T1000 (cell line): ENCODE measurements at places on chromosomes 7 and 10.

DNA sequence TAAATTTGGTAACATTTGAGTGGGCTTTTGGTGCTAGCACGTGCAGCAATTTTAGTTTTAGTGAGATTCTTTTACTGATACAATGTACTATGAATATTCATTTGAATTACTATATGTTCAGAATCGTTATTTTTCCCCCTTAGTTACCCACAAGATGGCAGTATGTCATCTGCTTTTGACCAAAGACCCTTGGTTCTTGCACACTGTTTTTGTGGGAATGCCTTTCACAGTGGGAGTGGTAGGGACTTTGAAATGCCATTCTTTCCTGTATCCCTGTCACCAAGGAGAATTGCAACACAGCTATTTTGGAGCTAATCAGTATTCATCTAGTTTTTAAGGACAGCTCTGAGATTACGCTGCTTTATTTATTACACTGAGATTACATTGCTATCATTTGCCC lies 40.6 kb downstream of the SEC23IP start:
- no peak for DNase-seq

GRCh38 chr7:116601426-116601825 lies 70.6 kb upstream of the MET start:
- no peak for DNase-seq

GRCh38 chr7:1290679-1291356 lies 58.1 kb downstream of the UNCX start:
- no peak for DNase-seq

DNA sequence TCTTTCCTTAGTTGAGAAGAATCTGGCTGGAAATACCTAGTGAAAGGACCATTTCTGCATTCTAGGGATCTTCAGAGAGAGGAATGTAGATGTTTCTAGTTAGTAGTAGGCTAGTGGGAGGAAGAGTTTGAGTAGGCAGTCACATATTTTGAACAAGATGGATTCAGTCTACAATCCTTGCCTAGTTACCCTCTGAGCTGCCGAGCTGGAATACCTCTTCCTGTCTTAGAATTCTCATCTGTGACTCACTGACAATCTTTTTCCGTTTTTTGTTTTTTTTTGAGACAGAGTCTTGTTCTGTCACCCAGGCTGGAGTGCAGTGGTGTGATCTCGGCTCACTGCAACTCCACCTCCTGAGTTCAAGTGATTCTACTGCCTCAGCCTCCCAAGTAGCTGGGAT lies 30.7 kb upstream of the PLPP4 start:
- no peak for DNase-seq

- DNase-seq, result no peak
These were observed 277.6 kb upstream of the IGFBP3 start for GRCh38 chr7:46198701-46199100.

GRCh38 chr7:47932016-47932415 lies 16.2 kb downstream of the PKD1L1 start:
- no peak for DNase-seq

DNA sequence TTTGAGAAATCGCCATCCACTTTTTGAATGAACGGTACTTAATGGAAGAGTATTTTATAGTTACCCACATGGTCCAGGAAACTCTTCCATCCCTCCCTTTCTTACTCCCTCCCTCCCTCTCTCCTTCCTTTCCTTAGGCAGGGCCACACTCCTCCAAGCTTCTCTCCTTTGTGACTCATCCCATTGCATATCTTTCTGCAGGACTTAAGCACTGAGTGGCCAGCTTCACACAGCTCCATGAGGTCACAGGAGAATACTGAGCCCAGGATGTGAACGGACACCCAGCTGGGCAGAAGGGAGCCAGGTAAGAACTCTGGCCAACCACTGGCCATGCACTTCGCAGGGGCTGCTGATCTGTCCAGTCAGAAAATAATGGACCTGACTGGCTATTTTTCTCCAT lies 189.7 kb upstream of the ADCY1 start:
- peak; percentile 10 for DNase-seq

DNA sequence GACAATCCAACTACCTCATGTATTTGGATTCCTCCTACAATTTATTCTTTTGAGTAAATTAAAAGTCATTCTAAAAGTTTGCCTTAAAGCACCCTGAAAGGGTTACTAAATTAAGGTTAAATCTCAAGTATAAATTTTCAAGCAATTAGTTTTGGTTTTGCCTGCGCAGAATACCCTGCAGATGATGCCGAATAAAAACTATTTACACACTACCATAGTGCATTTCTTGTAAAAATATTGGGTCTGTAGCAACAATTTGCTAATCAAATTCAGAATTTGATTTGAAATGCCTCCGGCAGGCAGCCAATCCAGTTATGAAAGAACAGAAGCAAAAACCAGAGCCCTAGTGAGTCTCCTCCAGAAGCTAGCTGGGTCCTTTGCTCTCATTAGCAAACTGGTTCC lies 122.2 kb downstream of the TWIST1 start:
- no peak for DNase-seq

- DNase-seq, result no peak
These were observed 109.2 kb upstream of the AGK start for GRCh38 chr7:141441837-141442627.

DNA sequence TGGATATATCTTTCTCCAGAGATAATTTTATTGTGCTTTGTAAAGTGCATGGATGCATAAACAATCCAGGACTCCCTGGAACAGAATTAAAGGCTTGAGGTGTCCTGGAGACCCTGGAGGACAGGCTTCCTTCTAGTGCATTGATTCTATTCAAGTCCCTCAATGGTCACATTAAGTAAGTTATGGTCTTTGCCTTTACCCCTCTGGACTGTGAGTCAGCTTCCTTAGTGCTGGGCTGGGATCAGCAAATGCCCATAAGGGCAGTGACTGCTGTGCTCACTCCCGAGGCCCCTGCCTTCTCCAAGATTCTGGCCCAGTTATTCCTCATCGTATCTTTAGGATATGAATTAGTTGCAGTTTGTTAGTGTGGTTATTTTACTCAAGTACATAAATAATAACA lies 178.7 kb upstream of the PRSS58 start:
- no peak for DNase-seq

DNA sequence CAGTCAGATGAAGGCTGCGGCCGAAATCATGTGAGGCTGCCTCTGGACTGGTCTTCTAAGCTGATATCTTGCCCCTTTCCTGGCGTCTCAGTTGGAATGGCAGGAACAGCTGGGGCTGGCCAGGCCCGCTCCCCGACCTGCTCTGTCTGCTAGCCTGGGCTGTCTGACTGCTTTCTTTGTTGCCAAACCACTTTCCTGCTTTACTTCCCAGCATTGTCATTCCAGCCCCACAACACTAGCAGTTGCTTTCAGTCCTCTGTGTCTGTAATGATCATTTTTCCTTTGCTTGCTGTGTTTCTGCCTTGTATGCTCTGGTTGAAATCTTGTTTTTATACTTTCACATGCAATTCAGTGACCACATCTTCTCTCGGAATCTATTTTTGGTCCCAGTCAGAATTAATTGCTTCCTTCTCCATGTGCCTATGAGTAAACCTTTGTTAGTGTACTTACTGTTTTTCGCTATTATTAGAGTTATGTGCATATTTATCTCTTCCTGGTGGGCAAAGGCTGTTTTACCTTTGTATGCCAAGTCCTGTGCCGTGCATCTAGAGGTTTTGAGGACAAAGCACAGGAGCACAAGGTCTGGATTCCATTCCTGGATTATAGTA lies 21.6 kb downstream of the PRPF18 start:
- no peak for DNase-seq

DNA sequence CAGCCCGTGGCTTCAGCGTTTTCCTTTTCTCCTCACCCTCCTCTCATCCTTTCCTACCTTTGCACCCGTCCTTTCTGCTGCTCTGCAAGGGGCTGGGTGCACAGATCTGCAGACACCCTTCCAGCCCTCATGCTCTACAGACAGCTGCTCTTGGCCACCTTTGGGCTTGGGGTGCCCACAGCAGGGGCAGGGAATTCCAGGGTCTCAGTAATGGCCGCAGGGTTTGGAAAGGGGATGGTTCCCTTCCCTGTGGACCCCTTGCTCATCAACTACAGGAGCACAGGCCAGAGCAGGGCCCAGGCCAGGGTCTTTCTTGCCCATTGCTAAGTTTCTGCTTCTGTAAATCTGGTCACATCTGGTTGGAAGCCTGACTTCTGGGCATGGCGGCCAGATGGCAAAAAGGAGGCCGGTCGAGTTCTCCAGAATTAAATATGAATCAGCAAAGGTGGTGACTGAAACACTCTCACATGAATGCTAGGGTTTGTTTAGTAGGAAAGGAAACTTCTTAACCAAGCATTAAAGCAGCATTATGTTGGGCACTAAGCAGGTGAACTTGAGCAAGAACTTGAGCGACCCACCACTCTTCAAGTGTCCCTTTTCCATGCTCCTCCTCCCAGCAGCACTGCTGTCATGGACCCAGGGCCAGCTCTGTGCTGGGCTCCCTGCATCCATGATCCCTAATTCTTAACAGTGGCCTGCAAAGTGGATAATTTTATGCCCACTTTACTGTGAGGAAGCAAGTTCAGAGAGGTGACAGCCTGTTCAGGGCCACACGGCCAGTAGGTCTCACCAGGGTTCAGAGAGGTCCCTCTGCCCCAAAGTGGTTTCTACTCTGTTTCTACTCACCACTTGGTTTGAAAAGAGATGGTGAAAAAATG lies 1.5 kb downstream of the ECHDC3 start:
- no peak for DNase-seq

GRCh38 chr7:8184221-8184620 lies 77.7 kb downstream of the ICA1 start:
- no peak for DNase-seq

DNA sequence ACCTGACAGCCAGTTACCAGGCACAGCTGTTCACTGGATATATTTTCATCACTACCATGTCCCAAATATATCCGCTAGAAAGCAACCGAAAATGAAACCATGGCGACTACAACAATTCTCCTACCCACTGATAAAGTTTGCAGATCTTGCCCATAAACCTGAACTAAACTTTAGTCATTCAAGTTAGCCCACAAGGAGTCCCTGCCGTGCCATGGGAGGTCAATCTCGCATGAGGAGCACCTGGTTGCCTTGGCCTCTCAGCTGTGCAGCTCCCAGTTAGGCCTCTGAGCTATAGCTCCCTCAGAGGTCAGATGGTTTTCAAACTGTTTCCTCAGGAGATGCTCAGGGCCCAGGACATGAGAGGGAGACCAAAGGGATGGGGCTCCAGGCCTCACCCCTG lies 211.1 kb upstream of the RNF32 start:
- DNase-seq, result no peak

- DNase-seq, result no peak
These were observed 81.0 kb upstream of the FZD8 start for GRCh38 chr10:35723059-35723458.

- no peak for DNase-seq
These were observed 12.7 kb downstream of the AP5Z1 start for GRCh38 chr7:4787947-4788626.

GRCh38 chr10:124911124-124912067 lies 30.5 kb upstream of the ZRANB1 start:
- no peak for DNase-seq

GRCh38 chr10:51759896-51760534 lies 60.6 kb upstream of the CSTF2T start:
- no peak for DNase-seq

- DNase-seq, result no peak
These were observed 74.0 kb upstream of the SEC61G start for GRCh38 chr7:54833001-54833467.

DNA sequence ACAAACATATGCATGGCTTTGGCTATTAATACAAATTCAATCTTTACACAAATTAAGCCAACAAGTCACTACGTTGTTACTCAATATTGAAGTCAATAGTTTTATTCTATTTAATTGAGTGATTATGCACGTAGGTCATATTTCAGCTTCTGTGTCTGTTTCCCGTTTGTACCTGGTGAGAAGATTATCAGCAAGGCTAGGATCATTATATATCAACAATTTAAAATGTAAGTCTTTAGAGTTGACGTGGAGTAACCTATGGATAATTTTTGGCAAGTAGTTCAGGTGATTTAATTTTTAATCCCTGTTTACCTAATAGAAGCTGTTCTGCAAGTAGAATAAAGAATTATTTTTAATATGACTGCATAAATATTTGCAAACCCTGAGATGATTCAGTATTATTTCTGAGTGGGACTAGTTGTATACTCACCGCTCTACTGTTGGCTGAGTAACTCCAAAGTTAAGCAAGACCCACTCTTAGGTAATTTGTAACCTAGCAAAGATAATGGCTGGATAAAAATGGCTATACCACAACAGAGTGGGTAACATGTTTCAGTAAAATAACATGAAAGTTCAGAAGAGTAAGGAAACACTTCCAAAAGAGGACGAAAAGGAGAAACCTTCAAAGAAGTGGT lies 161.0 kb downstream of the HGF start:
- no peak for DNase-seq

- no peak for DNase-seq
These were observed 27.3 kb upstream of the LIMK1 start for GRCh38 chr7:74056096-74056915.

DNA sequence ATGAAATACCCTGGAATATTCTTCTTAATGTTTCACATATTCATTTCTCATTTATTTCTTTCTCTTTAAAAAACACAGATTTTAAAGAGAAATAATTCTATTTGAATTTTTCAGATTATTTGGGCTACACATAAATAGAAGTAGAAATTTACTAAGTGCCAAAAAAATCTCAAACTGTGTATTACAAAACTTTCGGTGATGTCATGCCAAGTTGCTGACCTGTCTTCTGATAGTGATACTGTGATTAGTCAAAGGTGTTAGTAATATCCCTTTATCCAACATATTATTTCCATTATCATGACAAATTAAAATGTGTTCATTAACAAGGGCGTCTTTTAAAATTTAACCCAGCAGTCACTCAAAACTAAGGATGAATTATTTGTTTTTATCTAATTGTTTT lies 60.1 kb downstream of the COL28A1 start:
- DNase-seq, result no peak

- no peak for DNase-seq
These were observed 161.6 kb downstream of the BAMBI start for GRCh38 chr10:28838908-28839307.

- no peak for DNase-seq
These were observed 370.2 kb downstream of the PHF14 start for GRCh38 chr7:11343818-11344413.

GRCh38 chr7:22351878-22352277 lies 5.1 kb downstream of the RAPGEF5 start:
- DNase-seq, result no peak

- no peak for DNase-seq
These were observed 65.4 kb downstream of the NEURL1 start for GRCh38 chr10:103558911-103559310.

GRCh38 chr7:22286436-22286835 lies 70.5 kb downstream of the RAPGEF5 start:
- no peak for DNase-seq

GRCh38 chr7:148146346-148146745 lies 444.2 kb upstream of the C7orf33 start:
- DNase-seq, result no peak

- DNase-seq, result no peak
These were observed 206.2 kb downstream of the ZNF365 start for GRCh38 chr10:62580396-62580795.

DNA sequence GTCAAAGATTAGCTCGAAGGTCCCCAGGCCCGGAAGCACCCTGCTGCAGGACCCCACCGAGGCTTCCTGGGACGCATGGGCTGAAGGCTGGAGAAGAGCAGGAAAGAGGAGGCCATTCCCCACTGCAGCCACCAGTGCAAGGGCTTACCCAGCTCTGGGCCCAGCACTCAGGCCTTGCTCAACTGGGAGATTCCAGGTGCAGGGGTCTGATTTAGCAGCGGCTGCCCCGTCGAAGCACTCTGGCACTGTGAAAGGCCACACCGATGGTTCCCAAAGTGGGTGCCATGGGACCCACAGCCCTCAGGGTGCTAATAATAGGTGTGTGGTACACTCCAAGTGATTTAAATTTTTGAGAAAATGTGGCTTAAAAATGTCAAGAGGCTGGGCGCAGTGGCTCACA lies 130.9 kb downstream of the OAT start:
- DNase-seq, result no peak
